Muscle of arm (tissue), 14 donors: ENCODE measurements at places on chromosomes 4 and X.

DNA sequence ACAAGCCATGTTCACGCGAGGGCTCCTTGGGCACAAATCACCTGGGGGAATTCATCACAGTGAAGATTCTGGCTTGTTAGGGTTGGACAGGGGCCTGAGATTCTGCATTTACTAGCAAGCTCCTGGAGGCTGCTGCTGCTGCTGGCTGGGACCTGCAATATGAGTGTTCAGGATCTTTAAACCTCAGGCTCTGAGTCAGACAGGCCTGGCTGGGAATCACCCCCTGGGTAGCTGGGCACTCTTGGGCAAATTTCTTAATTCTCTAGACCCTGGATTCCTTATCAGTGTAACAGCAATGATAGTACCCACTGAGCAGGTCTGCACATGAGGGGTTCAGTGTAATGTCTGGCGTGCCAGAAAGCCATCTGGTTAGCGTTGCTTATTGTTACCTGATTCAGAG is 101.5 kb downstream of the DHX15 start:
- no peak for DNase-seq

- DNase-seq = no peak
Observed at GRCh38 chr4:8040607-8041006, 100.9 kb upstream of the AFAP1 start.

- DNase-seq = no peak
Observed at GRCh38 chr4:11179796-11180195, 248.9 kb downstream of the HS3ST1 start.

- no peak for DNase-seq
Observed at GRCh38 chrX:9240956-9241355, 207.0 kb upstream of the FAM9B start.

- no peak for DNase-seq
Observed at GRCh38 chrX:11273544-11273943, 19.7 kb upstream of the AMELX start.

GRCh38 chr4:139922406-139923024 is 231.5 kb downstream of the MAML3 start:
- DNase-seq = no peak

DNA sequence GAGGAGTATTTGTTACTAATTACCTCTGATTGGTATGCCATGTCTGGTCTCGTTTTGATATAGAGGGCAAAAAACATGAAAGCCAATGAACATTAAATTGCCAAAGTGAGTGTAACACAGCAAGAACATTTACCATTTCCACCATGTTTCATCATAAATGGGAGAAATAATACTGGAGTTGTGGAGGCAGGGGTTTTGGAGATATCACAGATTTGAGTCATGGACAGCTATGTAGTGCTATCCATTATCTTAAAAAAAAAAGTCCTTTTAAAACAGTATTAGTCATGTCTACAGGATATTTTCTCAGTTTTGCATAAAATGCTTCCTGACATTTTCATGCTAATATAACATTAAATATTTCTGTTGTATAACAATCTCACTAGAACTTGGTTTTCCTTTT is 301.2 kb downstream of the IL1RAPL1 start:
- DNase-seq = no peak
